GM18507 (cell line): ENCODE measurements at places on chromosomes 6 and 20.

GRCh38 chr6:17863901-17864754, 123.3 kb downstream of the KIF13A start:
- no peak for DNase-seq

DNA sequence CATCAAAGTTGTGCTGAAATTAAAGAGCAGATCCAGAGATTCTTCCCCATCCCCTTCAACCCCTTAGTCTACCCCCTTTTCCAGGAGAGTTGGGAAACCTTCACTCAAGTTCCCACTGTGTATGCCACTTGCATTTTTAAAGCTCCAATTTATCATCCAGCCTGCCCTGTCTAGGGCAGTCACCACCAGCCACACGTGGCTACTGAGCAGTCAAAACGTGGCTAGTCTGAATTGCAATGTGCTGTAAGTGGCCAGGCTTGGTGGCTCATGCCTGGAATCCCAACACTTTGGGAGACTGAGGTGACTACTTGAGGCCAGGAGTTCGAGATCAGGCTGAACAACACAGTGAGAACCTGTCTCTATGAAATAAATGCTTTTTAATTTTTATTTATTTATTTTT, 34.9 kb downstream of the ERGIC3 start:
- no peak for DNase-seq

GRCh38 chr20:46050444-46050843, 21.4 kb downstream of the SLC12A5 start:
- DNase-seq = no peak

DNA sequence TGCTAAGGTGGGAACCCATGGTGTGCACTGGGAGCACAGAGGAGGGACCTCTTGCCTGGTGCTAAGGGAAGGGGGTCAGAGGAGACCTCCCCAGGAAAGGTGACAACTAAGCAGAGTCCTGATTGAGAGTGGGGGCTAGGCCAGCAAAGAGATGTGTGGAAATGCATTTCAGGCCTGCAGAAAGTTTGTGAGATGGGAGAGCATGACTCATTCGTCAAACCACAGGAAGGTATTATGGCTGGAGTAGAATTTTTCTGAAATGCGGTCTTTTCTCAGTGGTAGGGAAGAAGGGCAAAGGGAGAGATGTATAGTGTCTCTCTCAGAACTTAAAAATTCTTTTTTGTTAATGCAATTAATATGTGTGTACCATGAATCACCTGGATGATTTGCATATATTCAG, 23.6 kb upstream of the EDN1 start:
- DNase-seq = no peak

- DNase-seq = no peak
These were observed 84.9 kb downstream of the TIAM2 start for GRCh38 chr6:155079985-155080452.

DNA sequence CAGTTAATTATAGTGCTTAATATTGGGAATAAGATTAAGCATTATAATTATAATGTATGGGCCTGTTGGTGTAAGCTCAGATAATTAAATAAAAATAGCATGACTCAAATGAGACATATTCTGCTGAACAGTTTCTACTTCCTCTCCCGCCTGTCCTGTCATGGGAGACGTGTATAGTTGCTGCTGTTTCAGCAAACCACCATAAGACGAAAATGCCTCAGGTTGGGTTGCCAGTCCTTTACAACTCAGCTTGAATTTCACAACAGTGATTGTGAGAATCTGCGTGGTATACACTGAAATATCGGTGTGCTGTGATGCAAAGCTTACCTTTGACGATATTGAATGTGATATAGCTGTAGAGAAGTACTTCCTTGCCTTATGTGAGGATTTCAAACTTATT, 99.5 kb downstream of the POPDC3 start:
- no peak for DNase-seq

GRCh38 chr6:117498159-117498558, 15.7 kb downstream of the DCBLD1 start:
- DNase-seq = no peak

DNA sequence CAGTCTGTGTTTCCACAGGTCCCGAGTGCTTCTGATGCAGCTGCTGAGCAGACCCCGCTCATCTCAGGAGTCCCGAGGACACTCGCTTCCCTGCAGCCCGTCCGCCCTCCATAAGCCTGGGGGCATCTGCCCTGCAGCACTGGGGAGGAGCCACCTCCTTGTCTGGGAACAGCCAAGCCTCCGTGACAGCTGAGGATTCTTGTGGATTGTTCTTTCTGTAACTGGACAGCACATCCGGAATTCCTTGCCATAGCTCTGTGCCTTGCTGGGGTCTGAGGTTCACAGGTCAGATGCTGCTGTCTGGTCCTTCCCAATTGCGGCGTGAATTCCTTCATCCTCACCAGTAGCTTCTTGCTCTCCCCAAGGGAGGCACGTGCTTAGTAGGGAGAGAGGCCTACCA, 38.4 kb upstream of the FNDC1 start:
- DNase-seq = no peak

DNA sequence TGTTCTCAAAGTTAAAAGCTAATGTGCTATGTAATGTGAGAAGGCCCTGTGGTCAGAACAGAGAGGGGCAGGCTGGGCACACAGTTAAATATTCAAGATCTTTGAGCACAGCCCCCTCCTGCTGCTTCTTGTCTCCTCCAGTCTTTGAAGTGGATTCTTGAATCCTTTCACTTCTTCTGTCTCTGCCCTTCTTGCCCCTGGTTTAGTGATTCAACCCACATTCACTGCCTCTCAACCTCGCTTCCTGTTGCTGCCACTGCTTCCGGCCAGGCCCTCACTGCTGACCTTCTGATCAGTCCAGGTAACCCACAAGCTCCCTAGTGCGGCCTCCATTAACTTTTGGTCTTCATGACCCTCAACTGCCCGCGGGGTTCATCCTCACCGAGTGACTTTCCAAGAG, 417.3 kb upstream of the NOX3 start:
- DNase-seq = no peak

GRCh38 chr6:56314683-56315523, 67.5 kb upstream of the COL21A1 start:
- no peak for DNase-seq

DNA sequence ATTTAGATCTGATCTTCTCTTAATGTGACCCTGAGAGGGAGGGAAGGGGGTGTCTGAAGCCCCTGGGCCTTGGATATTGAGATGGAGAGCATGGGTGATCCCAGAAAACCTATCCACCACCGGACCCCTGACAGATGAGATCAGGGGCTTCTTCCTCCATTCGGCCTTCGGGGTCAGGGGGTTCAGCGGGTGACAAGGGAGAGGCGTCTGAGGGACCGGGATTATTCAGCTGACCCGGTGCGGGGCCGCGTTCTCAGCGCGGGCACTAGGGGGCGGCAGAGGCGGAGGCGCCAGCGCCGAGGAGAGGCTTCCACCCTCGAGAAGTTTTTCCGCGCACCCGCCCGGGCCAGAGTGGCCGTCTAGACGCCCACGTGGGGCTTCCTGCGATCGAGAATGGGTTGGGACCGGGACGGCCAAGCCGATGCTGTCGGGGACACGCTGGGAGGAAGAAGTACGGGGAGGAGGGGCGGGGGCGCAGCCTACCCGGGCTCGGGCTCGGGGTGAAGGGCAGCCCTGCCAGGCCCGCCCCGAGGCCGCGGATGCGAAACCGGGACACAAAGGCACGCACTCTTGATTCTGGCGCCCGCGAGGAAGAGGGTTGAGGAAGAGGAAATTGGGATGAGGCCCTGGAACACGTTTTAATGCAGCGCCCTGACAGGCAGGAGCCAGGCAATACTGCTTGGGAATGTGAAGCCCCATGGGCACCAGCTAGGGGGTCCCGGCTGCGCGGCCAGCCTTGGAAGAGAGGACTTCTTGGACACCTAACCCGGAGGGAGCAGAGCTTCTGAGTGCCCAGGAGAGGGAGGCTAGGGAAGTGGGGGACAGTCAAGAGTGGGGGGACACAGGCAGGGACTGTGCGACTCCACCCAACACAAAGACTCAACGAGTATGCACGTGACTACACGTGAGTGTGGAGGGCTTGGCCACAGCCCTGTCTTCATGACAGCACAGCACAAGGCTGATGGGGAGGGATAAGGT, 30.6 kb downstream of the COL11A2 start:
- peak; percentile 82 for DNase-seq

- DNase-seq = no peak
These were observed 18.1 kb downstream of the DEK start for GRCh38 chr6:18246205-18246604.

- no peak for DNase-seq
These were observed 18.6 kb upstream of the MYT1 start for GRCh38 chr20:64145458-64146300.

DNA sequence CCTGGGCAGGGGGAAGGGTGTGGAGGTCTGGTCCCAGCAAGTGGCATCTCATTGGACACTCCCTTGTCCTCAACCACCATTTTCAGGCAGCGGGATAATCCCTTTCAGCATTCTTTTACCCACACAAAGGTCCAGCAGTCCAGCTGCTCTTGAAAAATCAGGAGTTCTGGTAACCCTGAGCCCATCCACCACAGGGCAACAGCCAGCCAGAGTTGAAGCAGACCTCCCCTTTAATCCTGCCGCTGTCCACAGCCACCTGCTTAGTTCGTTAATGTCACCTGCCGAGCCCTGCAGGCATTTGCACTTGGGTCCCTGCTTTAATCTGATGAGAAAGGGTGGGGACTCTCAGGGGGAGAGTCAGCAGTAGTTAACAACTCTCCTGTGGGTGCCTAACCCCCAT, 11.1 kb downstream of the TMEM74B start:
- DNase-seq = no peak

GRCh38 chr6:139732451-139732850, 358.0 kb upstream of the CITED2 start:
- no peak for DNase-seq

GRCh38 chr6:139846538-139847456, 472.3 kb upstream of the CITED2 start:
- DNase-seq = no peak

GRCh38 chr6:166351715-166352285, 9.5 kb upstream of the SFT2D1 start:
- DNase-seq = peak; percentile 36

- DNase-seq = no peak
These were observed 259.3 kb downstream of the TFAP2B start for GRCh38 chr6:51077821-51078518.

DNA sequence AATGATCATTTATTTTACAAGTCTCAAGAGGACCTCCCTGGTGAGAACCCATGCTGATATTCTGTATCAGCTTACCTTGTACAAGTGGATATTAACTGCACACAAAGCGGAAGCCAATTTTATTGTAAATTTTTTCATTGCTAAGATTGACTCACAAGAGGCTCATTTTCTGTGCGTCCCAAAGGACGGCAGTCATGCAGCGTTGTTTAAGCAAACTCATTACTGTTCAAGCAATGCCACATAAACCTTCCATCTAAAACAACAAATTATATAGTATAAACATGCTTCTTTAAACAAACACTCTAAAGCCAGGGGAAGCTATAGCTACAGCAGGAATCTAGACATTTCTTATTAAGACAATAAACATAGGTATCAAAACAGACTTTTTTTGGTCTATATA, 575.3 kb downstream of the FRK start:
- no peak for DNase-seq

DNA sequence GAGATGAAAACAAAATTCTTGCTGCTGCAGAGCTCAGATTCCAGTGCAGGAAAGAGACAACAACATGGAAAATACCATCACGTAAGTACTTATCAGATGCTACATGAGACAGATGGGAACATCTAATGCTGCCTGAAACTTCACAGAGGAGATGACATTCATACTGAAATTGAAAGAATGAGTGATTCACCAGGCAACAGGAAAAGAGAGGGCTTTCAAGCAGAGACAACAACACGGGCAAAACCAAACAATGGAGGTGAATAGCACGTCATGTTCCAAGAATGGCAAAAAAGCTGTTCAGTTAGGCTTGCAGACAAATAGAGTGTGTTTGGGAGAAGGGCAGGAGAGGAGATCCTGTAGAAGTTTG, 39.3 kb downstream of the GTF2H5 start:
- peak; percentile 60 for DNase-seq

- no peak for DNase-seq
These were observed 578 bp downstream of the RGL2 start for GRCh38 chr6:33297956-33298772.

GRCh38 chr20:39986173-39986904, 702.7 kb downstream of the MAFB start:
- DNase-seq = no peak

- DNase-seq = no peak
These were observed 17.6 kb upstream of the HLA-F start for GRCh38 chr6:29705389-29706231.

GRCh38 chr6:41580690-41581089, 34.5 kb downstream of the FOXP4 start:
- DNase-seq = no peak

DNA sequence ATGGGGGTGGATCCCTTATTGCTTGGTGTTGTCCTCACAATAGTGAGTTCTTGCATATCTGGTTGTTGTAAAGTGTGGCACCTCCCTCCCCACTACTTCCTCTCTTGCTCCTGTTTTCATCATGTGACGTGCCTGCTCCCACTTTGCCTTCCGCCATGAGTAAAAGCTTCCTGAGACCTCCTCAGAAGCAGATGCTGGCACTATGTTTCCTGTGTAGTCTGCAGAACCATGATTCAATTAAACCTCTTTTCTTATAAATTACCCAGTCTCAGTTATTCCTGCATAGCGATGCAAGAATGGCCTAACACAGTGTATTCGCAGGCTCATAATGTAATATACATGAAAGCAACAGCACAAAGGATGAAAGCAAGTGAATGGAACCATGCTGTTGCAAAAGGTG, 28.4 kb upstream of the ANKRD60 start:
- DNase-seq = no peak

DNA sequence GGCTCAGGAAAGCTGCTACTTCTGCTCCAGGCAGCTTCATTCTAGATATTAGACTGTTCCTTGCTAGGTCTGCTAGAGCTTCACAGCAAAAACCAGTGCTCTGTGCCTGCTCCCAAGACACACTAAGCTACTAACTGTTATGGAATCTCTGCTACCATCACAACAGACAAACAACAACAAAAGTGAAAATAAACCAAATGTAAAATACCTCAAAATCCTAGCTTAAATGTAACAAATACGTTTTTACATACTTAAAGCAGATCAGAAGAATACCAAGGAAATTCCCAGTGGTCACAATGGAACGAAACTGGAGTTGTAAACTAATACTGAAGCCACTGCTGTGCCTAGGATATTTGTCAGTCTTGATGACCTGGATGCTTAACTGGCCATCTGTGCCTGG, 84.6 kb upstream of the EZR start:
- no peak for DNase-seq
